ENCODE measurements at places on chromosomes 11 and 22.

DNA sequence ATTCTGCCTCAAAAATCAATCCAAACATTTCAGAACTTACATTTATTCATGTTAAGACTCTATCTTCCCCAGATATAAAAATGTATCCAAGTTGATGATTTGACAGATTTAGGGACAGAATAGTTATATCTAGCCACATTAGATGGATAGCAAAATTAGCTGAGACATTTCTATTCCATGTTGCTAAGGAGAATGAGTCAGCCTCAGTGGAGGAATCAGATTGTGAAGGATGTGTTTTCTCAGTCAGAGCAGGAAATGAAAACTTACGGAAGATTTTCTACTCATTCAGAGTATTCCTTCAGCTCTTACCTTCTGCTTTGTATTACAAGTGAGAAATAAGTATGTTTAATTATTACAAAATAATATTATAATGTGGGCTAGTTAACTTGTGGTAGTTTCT lies 556.3 kb upstream of the ANO3 start:
- DNase-seq = no peak

DNA sequence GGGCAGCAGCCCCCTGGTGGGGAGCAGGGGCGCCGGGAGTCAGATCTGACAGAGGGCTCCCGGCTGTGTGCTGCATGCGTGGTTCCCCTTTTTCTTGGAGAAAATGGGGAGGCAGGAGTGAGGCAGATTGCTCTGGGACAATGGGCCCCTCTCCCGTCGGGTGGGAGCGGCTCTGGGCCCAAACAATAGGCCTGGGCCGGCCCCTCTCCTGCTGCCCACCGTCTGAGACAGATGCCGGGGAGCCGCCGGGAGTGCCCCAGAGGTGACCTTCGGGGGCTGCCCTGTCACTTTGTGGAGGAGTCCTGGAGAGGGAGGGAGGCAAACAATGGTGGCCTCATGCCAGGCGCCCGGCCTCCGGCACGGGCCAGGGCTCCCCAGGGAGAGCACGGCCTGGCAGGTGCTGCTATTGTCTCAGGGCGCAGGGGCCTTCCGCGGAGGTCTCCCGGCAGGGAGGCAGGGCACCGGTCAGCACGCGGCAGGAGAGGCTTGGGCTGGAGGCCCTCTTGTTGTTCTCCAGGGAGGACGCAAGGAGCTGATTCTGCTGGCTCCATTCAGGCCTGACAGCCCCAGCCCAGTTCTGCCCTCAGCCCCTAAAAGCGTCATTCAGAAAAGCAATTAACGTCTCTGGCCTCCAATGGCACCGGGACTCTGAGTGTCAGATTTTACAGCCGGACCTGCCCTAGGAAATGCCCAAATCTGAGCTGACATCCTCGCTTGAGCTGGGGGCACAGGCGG lies 44.8 kb downstream of the SMIM38 start:
- no peak for DNase-seq

- DNase-seq = no peak
Observed at GRCh38 chr11:35800970-35801953, 138.7 kb downstream of the TRIM44 start.

DNA sequence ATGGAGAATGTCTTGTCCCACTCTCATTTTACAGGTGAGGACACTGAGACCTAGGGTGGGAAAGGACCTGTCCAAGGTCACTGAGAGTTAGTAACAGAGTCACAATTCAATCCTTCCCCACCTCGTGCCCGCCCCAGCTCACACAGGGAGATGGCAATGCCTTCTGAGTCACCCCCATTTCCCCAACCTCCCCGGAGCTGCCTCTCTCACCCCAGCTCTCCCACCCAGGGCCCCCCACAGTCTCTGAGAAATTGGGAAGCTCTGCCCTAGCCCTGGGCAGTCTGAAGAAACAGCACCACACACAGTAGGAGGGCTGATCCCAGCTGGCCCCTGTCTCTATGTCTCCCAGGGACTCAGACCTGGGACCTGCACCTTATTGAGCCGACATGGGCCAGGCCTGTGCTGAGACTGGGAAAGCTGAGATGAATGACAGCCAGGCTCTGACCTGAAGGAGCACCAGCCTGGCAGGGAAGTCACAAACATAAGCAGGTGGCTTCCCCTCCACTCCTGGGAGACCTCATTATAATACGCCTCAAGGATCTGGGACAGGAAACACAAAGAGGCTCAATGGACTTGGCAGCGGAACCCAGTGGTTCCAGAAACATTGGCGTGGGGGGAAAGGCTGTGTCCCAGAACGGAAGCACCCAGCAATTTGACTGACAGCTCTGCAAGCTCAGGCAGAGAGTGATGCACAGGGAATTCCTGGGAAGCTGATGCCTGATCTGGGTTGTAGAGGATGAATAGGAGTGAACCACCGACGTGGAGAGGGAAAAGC lies 51.0 kb downstream of the CD6 start:
- no peak for DNase-seq

DNA sequence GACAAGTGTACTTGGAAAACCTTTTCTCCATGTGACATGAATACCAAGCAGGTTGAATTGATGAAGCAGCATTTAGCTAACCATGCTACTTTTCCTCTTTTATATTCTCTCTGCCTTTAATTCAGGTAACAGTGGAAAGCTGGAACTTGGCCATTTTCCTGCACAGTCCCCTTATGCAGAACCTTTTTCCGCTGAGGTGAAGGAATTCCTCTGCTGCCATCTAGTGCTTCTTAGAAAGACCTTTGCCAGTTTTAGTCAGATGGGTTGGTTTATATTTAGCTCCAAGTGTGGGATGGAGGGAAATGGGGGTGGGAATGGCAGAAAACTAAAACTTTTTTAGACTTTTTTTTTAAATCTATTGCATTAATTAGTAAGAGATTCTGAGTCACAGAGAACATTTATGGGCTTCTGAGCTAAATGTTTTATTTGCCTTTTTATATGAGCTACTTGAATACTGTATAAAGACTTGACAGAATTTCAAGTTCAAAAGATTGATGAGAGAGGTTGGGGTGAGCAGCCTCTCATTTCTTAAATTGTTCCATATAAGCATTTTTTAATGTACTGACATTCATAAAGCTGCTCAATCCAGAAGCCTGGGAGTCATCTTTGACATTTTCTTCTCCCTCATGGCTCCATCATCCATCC lies 153.9 kb upstream of the ZC3H12C start:
- peak; percentile 55 for DNase-seq

DNA sequence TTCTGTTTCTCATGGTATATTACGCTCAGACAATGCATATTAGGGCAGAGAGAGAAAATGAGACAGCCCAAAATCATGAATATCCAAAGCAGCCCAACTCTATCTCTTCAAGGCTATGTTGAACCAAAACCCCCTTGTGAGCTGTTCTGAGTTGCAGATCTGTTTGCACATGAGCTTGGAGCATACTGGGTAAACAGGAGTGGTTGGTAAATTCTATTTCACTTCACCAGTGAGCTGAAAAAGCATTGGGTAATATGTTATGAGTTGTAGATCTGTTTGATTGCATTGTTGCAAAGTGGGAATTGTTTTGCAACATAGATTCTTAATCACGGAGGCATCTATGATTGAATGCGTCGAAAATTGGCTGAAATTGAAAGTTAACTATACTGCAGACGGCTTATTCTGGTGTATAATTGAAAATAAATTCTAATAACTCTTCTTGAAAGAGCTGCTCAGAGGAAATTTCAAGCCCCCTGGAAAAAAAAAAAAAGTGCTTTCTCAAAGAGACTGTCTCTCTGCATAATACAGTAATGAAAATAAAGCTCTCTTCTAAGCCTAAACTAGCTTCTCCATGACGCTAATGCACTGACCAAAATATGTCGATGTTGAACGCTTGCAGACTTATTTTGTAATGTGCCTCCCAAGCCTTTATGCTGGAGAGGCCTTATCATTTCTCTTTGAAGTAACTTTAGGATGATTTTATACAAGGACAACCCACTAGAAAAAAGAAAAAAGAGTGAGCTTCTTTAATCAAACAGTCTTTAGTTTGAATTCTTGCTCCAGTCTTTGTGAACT lies 263.7 kb downstream of the NTM start:
- DNase-seq = no peak

DNA sequence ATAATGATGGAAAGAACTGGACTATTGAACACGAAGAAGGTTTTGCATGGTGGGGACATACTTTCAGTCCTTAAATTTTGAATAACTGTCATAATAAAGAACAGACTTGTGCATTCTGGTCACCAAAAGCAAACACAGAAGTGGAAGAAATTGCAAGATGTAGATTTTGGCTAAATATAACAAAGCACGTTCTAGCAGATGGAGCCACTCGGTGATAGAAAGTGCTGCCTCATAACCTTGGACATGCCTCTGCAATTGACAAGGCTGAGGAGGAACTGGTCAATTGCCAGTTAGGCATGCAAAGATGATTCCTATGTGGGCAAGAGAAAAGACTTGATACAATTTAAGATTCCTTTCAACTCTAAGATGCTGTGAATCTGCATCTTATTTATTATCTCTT lies 244.1 kb upstream of the ZC3H12C start:
- DNase-seq = no peak

- no peak for DNase-seq
Observed at GRCh38 chr11:40188848-40189247, 1270.6 kb downstream of the LRRC4C start.

DNA sequence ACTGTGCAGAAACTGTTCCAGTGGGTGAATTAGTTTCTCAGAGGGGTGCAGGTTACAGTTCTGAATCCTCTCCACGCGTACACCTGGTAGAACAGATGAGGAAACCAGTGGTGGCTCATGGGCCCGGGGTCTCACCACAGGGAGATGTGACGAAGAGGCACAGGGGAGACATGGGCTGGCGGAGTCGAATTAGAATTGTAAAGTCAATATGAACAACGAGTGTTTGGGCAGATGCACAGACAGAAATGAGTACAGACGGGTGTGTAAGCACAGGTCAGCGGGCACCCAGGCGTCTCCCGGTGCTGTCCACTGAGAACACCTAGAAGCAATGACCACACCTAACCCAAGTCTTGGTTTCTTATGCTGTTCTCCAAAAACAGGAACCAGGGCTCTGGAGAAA lies 41.8 kb downstream of the GNB1L start:
- no peak for DNase-seq

DNA sequence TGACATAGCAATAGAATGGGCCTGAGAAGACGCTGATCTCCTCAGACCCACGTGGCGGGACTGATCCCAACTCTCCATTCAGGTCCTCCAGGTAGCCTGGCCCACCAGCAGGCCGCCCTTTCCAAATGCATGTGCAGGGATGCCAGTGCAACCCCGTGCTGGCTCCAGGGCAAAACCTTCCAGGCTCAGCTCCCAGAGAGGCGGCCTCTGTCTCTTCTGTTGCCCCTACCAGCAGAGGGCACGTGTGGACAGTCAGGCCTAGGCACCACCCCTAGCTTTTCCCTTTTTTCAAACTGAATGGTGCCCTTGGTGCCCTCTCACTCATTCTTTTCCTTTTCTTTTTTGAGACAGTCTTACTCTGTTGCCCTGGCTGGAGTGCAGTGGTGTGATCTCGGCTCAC lies 121.7 kb downstream of the OSBP2 start:
- DNase-seq = no peak

GRCh38 chr11:926341-926916 lies 759 bp downstream of the AP2A2 start:
- no peak for DNase-seq

GRCh38 chr11:12196308-12196707 lies 85.9 kb downstream of the MICAL2 start:
- DNase-seq = no peak

DNA sequence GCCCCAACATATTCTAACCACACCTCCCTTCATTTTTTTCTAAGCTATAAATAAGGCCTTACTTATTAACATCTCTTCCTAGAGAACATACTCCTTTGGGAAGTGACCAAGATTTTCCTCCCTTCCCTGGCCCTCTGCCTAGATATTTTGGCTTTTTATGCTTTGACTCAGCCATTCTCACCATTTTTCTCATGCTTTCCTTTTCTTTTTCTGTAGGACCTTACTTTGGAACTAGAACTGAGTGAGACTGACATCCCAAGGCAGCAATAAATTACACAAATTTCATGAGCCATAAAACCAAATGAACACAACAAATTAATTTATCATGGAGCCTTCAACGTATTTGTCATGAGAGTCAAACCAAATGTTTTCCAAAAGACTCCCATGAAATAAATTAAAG lies 142.7 kb upstream of the CTSC start:
- no peak for DNase-seq

Data from keratinocyte (primary cell).